Hindlimb muscle (tissue), 1 donor: ENCODE measurements at places on chromosomes 4 and X. TPM values are rescaled to one million over a fixed set of nuclear protein-coding genes. Genes with fewer than 3 reads are reported as not detected.

DNA sequence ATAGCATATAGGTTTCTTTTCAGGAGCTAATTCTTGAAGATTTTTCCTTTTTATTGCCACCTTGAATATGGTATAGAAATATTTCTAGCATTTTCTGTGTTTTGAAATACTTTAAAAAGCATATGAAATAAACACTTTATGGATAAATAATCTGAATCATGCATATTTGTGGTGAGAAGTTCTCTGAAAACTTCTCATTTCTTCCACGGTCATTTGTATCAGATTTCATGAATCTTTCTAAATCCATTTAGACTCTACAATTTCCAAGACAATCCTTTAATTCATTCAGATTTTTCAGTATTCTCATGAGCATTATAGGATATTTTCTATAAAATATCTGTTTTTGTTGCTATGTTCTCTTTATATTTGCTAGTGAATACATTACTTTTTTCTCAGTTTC lies 16.2 kb upstream of the CA5B start:
- DNase-seq, result no peak

- no peak for DNase-seq
Measured at GRCh38 chrX:43882294-43882681, at the start of gene MAOB. MAOB (minus strand) TSS chrX:43882450; CDS start chrX:43882299, 151 bp downstream.

DNA sequence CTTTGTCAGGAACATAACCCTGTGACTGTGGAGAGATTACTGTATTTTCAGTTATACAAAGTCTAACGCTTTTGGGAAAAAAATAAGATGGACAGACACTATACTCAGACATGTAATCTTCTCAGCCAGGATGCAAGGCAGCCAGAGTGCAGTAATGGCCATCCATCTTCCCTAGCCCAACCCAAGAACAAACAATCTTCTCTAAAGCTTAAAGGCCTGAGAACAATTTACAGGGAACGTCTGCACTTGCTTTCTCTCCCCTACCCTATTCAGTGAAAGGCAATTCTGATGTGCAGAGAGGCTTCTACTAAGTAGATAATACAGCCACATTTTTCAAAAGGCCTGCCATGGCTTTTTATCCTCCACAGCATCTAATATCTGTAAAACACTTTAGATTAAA lies 471.3 kb downstream of the FGF13 start:
- DNase-seq, result no peak

DCLK2 gene
- 9.4 TPM for polyA plus RNA-seq

GAGE13 gene
- polyA plus RNA-seq, result not detected

CT55 gene
- polyA plus RNA-seq, result not detected

DNA sequence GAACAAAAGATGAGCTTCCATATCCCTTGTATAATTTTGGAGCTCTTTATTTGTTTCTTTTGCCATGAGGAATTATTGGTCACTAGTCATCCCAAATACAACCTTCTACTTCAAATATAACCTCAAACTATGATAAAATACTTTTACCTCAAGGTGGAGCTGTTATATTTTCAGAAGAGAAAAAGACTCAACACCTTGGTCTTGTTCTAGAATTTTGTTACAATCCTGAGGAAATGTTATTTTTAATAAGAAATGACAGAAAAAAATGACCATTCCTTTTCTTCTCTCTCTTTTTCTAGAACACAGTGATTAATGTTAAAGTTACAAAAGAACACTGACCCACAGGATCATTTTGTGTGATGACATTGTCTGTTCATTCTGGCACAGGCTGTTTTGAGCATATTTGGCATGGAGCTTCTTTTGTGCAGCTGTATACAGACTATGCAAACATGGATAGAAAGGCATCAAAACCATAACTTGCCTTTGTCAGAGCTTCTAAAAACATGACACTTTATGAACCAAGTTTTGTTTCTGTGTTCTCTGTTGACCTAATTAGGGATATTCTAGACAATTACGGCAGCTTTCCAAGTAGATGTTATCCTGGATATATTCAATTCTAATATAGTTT lies 159.6 kb upstream of the CTSO start:
- no peak for DNase-seq

- no peak for DNase-seq
Measured at GRCh38 chrX:46791927-46792809, 33.2 kb upstream of the SLC9A7 start.

PTCHD1 gene
- 0.32 TPM for polyA plus RNA-seq

DNA sequence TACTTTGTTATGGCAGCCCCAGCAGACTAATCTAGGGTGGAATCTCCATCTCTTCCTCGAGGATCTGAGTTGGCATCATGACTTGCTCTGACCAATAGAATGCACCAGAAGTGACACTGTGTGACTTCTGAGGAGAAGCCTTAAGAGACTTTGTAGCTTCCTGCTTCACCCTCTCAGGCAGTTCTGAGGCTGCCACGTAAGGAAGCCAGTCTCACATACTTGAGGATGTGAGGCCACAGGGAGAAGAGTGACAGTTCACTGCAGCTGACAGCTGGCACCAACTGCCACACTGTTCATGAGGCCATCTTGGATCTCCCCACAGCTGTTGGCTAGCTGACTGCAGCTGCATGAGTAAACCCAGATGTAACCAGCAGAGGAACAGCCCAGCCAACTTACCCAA lies 29.3 kb upstream of the BCOR start:
- DNase-seq, result no peak

- DNase-seq, result no peak
Measured at GRCh38 chrX:38489341-38489740, 72.0 kb upstream of the TSPAN7 start.

GRCh38 chr4:137610960-137611359 lies 78.7 kb upstream of the PCDH18 start:
- DNase-seq, result no peak

ARHGEF38 gene
- polyA plus RNA-seq, result not detected

DNA sequence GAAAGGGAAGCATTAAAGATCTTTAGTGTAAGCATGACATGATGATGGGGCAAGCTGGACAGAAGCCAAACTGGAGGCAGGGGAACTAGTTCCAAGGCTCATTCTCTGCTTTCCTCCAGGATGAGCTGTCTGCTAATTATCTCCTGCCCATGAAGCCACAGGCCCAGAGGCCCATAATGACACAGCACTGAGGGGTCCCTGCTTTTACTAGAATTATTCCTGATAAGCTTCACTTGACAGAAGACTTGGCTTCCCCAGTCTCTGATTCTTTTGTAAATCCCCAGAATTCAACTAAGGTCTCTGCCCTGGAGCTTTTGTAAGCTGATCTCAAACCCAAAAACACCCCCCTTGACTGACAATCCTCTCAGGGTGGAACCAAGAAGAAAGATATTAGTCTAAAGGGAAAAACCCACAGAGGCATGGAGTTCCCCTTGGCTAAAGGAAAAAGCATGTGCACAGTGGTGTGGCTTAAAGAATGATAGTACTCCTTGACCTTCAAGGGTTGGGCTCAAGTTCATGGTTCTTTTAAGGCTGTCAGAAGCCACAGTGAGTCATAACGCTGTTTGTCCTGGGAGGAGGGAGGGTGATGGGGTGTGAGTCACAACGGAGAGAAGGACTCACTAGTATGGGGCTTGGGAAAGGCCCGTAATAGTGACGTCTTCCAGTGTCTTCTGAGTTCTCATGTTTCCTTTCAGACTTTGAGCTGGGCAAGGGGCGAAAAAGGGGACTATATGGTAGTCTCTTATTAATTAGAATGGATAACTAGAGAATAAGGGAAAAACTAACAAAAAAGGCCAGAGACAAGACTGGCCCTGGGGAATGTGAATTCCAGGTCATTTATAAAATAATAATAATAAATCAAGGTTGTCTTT lies 146.0 kb upstream of the CPEB2 start:
- DNase-seq, result no peak

GRCh38 chrX:16649858-16650257 lies at the start of gene S100G:
S100G (plus strand) TSS chrX:16650158; CDS start chrX:16651007, 849 bp downstream.
- DNase-seq, result no peak

DNA sequence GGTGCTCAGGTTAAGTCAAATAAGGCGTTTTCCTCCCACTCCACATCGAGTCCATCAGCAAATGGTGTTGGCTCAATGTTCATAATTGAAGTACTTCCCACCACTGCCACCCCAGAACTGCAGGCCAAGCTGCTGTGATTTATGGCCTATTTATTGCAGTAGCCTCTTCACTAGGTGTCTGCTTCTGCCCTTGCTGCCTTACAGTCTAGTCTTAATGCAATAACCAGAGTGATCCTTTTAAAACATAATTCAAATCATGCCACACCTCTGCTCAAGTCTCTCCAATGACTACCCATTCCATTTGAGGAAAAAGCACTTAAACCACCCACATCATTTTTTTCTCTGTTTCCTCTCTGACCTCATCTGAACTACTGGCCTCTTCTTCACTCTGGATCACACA lies 220.3 kb downstream of the KCNIP4 start:
- DNase-seq, result no peak

GRCh38 chr4:2258091-2259035 lies 3.5 kb downstream of the MXD4 start:
- no peak for DNase-seq

CNKSR2 gene
- 1.9 TPM for polyA plus RNA-seq

- no peak for DNase-seq
Measured at GRCh38 chr4:123037804-123038203, 115.4 kb upstream of the NUDT6 start.

- DNase-seq, result no peak
Measured at GRCh38 chr4:172750910-172751309, 417.7 kb upstream of the GALNT7 start.

IL13RA2 gene
- polyA plus RNA-seq, result not detected

GRCh38 chr4:119041951-119042560 lies 93.6 kb upstream of the MYOZ2 start:
- peak; percentile 66 for DNase-seq

GRCh38 chr4:168831585-168831918 lies 178.5 kb downstream of the CBR4 start:
- DNase-seq, result no peak

DNA sequence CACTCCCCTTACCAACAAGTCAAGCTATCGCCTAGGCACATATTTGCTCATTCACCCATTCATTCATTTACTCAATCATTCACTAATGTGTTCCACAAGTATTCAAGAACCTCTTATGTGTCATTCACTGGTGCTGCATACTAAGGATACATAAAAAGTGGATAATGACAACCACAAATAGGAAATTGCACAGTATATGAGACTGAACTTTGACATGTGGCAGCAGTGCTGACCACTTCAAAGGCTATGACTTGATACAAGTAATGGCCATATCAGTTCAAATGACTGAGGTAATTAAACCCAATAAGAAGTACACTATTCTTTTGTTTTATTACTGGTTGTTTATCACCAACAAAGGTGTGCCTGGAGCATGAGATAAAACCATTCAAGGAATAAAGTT lies 282.5 kb downstream of the KLHL13 start:
- DNase-seq, result no peak

SLITRK4 gene
- polyA plus RNA-seq, result 3.0 TPM

GRCh38 chrX:31872007-31872406 lies 800.2 kb upstream of the FTHL17 start:
- DNase-seq, result no peak

- DNase-seq, result peak; percentile 38
Measured at GRCh38 chr4:122758033-122758432, 25.5 kb downstream of the BBS12 start.

CHRDL1 gene
- polyA plus RNA-seq, result 5.1 TPM

DNA sequence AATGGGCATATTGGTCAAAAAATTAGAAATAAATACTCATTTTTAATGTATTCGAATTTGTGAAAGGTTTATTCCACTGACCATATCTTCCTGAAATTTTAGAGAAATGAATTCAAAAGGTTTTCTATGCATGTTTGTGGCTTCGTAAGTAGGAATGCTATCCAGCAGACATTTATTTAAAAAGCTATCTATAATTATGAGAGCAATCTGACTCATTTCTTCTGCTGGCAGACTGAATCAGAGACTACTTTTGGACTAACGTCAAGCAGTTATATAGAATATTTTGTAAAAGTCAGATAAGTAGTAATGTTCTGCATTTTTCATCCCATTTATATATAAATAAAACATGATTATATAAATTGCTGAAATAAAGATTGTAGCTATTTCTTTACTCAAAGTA lies 125.0 kb downstream of the SPCS3 start:
- no peak for DNase-seq

DNA sequence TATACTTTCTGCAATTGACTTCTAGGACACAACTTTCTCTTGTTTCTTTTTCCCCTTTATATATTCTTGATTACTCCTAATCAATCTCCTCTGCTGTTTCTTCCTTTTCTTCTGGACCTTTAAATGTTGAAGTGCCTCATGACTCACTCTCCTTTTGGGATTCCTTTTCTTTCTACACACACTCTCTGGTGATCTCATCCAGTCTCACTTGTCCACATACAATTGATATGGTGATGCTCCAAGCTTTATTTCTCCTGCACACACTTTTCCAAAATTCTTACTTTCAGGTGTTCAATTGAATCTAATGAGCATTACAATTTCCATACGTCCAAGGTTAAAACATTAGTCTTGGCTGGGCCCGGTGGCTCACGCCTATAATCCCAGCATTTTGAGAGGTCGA lies 794.8 kb upstream of the EPHA5 start:
- DNase-seq, result no peak

DNA sequence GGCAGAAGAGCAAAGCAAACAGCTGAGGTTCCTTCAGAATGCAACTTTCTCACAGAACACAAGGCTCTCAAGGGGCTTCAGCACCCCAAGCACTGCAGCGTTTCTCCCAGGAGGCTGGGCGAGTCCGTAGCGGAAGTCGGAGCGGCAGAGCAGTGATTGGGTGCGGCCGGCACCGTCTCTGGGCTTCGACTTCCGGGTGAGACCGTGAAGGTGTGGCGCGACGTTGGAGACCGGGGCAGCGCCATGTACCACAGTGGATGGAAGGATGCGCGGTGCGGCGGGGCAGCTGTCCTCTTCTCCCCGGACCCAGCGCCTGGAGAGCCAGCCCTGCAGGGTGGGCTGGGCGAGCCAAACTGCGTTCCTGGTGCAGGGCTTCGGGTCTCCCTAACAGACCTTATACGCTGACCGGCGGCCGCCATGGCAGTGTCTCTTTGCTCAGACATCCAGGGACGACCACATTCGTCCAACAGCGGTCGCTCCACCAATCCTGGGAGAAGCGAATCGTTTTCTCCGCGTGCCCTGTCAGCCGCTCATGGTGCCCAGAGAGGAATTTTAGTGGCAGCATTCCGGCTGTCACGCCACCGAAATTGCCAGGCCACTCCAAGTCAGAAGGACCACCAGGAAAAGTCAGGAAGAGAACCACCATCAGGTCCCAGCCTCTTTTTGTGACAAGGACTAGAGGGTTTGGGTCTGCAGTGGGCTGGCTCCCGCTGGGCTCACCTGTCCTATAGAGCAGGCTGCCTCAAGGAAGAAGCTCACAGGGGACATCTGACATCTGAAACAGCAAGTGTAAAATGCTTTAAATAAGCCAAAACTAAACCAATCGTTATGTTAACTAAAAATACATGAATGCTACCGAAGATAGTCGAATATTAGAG lies 20.5 kb downstream of the TRIM61 start:
- peak; percentile 23 for DNase-seq

PAGE3 gene
- not detected for polyA plus RNA-seq

GRCh38 chr4:128841402-128841801 lies 31.9 kb downstream of the JADE1 start:
- no peak for DNase-seq
